NCI-H774 (cell line): ENCODE measurements at places on chromosomes 4 and X.

DNA sequence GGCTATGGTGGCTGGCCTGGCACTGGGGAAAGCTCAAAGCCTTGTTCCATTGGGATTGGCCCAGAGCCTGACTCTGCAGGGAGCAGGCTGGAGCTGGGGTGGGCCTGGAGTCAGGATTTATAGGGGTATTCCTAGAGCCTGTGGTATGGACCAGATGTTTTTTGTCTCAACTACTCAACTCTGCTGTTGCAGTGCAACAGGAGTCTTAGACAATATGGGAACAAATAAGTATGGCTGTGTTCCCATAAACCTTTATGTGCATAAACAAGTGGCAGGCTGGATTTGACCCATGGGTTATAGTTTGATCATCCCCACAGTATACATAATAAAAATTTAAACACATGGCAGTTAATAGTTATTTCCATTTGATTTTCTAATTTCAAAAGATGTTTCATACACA lies 557.9 kb upstream of the ARX start:
- DNase-seq, result no peak

GRCh38 chrX:13750812-13751211 lies 16.3 kb downstream of the OFD1 start:
- DNase-seq, result no peak

- DNase-seq, result no peak
Observed at GRCh38 chrX:153449368-153450113, 3.7 kb upstream of the TREX2 start.

DNA sequence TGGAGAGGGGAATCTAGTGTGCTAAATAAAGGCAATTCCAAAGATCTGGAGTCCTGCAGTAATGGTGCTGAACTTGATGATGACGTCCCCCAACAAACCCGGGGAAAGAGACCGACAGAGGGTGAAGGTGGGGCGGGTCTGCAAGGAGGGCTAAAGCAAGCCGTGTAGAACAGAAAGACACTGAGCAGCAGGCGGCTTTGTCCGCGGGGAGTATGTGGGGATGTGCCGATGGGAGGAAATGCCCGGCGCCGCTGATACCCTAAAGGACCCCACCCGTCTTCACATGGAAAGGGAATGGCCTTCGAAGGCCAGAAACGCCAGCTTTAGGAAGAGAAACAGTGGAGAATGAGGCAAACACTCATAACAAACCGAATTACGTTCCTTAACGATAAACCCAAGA lies 528.9 kb downstream of the ZNF674 start:
- no peak for DNase-seq

DNA sequence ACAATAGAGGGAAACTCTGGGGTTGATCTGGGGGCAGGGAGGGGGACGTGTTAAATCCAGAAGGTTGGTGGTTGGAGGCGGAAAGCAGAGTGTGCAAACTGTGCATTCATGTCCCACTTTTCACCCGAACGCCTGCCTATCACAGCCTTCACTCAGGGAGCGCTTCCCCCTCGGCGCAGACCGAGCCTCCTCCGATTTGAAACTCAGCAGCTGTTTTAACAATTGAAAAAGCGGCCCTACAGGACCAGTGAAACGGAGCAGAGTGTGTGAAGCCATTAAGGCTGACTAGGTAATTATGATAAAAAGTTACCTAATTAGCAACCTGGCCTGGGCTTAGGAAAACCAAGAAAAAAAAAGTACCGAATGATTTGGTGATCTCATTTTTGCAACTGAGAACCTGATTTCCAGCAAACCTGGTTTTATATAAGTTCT lies 685 bp upstream of the NDNF start:
- DNase-seq, result no peak

GRCh38 chrX:123753656-123754350 lies 21.0 kb upstream of the THOC2 start:
- no peak for DNase-seq

- DNase-seq, result no peak
Observed at GRCh38 chr4:77001907-77002306, 52.4 kb downstream of the SEPTIN11 start.

GRCh38 chr4:81509191-81509590 lies 37.5 kb upstream of the RASGEF1B start:
- no peak for DNase-seq

DNA sequence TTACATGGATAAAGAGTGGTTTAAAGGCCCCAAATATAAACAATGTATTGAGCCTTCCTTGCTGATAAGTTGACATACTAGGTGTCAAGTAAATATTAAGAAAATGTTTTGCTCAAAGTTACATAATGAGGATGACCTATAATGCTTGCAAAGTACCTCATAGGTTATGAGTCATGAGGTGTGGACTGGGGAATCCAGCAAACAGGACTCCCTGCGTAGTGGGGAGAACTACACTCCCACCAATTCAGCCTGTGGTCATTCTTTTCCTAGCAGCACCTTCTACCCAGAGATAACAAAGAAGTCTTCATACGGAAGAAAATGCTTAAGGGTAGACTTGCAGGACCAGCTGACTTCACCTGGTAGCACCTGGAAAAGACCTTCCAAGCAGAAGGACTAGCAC lies 418.9 kb upstream of the CPEB2 start:
- DNase-seq, result no peak

- no peak for DNase-seq
Observed at GRCh38 chr4:150479657-150480056, 102.3 kb upstream of the MAB21L2 start.

- DNase-seq, result no peak
Observed at GRCh38 chr4:54654753-54655152, 3.0 kb upstream of the KIT start.

DNA sequence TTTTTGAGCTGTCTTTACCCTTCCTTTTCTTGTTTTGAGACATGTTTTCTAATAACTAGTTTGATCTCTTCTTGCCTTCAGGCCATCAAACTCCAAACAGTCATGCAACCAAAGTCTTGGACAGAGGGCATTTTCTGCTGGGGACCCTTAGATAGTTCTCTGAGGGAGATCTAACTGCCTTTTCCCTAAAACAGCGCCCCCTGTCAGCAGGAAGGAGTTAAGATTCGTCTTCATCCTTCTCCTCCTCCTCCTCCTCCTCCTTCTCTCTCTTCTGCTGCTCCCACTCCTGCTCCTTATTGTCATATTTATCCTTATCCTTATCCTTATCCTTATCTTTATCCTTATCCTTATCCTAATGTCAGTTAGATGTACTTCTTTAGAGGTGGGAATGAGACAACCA lies 417.2 kb downstream of the TRAM1L1 start:
- no peak for DNase-seq

DNA sequence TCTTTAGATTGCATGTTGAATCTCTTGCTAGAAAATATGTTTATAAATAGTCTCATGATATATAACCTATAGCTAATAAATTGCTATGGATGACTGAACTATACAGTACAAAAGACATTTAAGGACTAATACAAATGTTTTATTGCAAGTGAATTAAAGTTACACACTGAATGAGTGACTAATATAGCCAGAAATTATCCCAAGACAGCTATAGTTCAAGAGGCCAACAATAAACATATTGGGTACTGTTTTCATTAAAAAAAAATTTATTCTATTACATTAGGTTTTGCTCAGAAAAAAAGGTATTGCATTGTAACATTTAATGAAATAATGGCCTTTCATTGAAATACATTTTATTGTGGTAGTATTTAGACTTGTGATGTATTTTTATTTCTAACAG lies 819.1 kb downstream of the TRIML1 start:
- no peak for DNase-seq

- no peak for DNase-seq
Observed at GRCh38 chr4:145920205-145920604, 18.4 kb downstream of the ZNF827 start.

GRCh38 chr4:142752202-142752786 lies 93.8 kb downstream of the INPP4B start:
- no peak for DNase-seq

DNA sequence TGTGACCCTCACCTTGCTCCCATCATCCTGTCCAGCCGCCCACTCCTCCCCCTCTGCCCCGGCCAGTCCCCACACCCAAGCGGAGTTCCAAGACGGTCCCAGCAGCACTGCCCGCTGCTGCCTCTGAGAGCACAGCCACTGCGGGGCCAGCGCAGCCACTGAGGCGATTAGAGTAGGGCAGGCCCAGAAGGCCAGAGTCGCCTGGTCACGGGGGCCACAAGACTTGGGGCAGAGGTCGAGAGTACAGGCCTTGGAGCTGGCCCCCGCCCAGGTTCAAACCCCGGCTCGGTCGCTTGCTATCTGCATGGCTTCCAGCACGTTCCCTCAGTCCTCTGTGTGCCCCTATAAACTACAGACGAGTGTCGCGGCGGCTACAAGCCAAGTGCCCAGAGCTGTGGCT lies 53.2 kb upstream of the ADRA2C start:
- DNase-seq, result no peak

DNA sequence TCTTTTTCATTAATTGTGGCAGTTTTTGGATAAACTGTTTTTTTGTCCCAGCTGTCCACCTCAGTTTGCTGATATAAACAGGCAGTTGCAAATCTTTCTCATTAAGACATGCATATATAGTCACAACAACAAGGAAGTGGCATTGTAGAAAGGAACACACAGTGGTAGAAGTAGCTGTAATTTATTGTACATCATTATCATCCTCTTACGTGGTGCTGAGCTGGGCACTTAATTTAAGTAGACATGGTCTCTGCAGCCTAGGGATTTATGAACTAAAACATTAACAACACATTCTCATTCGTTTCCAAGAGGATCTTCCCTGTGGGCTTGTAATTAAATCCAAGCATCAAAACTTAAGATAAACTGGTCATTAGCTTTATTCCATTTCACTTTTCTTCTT lies 500.2 kb downstream of the INPP4B start:
- DNase-seq, result no peak

DNA sequence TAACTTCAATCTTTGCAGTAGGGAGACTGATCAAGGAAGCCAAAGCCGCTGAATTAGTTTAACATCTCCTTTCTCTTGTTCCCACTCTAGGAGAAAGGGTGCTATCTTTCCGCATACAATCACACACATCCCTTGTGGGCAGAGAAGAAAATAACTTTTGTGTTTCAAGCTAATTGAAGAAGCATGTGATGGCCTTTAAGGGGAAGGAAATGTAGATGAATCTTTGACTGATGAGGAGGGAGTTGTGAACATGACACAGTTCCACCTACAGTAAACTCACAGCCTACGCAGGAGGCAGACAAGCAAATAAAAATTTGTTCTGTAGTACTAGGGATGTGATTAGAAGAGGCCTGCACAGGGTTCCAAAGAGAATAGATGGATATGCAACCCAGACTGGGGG lies 14.7 kb upstream of the SPATA4 start:
- DNase-seq, result no peak

- DNase-seq, result no peak
Observed at GRCh38 chr4:78410676-78411075, 140.9 kb upstream of the ANXA3 start.

- DNase-seq, result no peak
Observed at GRCh38 chr4:76867880-76868655, 29.9 kb downstream of the SOWAHB start.

GRCh38 chrX:130702867-130703707 lies 199.9 kb downstream of the ENOX2 start:
- no peak for DNase-seq

DNA sequence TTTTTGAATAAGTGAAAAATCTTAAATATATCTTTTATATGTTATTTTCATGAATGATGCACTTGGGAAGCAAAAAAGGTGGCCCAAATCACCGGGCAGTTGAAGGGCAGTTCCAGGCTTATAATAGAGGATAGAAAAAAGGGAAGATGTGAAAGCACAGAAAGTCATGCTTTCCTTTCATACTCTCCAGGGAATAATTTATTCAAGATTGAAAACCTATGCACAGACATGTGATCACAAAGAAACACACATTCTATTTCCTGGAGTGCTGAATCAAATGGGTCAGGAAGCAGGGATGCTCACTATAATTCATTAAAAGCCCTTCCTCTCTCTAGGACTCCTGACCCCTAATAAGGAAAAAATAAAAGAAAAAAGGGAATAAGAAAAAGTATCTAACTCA lies 66.1 kb upstream of the USP38 start:
- no peak for DNase-seq

- no peak for DNase-seq
Observed at GRCh38 chr4:129350834-129351721, 255.1 kb downstream of the C4orf33 start.
